ENCODE measurements at places on chromosomes 5 and 9. TPM values are rescaled to one million over a fixed set of nuclear protein-coding genes. Genes with fewer than 3 reads are reported as not detected.

ASS1 gene
- 219 TPM for total RNA-seq

INSL6 gene
- not detected for total RNA-seq

- no peak for DNase-seq
These were observed 1026.1 kb upstream of the DMAC1 start for GRCh38 chr9:8825585-8826147.

DNA sequence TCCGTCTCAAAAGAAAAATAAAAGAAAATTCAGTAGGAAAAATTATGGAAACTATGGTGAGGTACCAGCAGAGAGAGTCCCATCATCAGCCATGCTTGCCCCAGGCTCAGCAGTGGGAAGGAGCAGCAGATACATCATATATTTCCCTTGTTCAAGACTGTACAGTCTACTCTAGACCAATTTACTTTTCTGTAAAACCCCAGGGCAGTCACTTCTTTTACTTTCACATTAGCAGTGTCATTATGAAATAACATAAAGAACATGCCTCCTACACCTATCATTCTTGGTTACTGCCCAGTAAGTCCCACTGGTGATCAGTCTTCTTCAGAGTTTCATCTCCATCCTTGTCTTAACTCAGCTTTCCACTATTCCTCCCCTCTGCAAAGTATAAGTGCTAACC lies 1145.0 kb downstream of the MAT2B start:
- DNase-seq = no peak

GRCh38 chr5:59516161-59516560 lies 377.4 kb downstream of the PDE4D start:
- DNase-seq = no peak

GRCh38 chr9:91415290-91415689 lies 8.3 kb downstream of the NFIL3 start:
- DNase-seq = no peak

- no peak for DNase-seq
These were observed 515 bp downstream of the UTP15 start for GRCh38 chr5:73565969-73566547.

DNA sequence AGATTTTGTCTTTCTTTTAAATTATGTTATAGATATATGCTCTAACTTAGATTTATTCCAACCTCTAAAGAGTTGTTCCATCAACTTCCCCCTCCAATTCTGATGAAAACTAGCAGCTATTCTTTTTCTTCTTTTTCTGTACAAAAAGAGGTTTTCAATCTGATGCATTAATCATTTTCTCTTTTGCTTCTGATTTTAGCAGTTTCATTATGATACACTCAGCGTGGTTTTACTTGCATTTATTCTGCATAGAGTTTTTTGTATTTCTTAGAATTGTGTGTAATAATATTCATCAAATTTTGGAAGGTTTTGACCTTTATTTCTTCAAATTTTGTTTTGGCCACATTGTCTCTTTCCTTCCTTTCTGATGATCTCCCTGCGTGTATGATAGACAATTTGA lies 968.1 kb upstream of the CDH18 start:
- DNase-seq = no peak

- no peak for DNase-seq
These were observed 504.2 kb downstream of the ENC1 start for GRCh38 chr5:74136276-74136825.
